ENCODE measurements at places on chromosomes 7 and 10.
A peak's percentile ranks its signal among the peaks of the same experiment; 100 is the strongest.

- no peak for DNase-seq
Measured at GRCh38 chr7:151003572-151003971, 12.8 kb downstream of the NOS3 start.

DNA sequence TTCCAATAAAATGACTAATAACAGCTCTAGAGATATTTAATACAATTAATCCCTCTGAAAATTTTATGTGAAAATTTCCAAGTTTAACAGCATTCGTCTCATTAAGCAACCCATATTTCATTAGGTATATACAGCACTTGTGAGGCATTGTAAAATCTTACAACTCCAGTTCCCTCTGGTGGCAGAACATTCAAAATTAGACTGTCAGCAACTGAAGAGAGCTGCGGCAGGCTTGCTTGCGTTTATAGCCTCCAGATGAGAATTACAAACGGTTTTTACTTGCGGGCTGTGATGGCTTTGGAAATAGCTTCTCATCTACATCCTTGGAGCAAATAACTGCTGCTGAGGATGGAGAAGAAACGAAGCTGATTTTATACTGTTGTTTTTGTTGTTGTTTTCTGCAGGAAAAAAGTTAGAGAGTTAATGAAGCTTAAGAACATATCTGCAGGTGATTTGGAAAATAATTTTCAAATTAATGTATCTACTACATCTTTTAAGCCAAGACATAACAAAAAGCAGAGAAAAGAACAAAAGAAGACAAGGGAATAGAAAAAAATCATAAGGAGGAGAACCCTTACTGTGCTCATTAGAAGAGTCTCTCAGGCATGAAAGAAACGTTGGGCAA lies 171.3 kb downstream of the MAGI2 start:
- DNase-seq: no peak

DNA sequence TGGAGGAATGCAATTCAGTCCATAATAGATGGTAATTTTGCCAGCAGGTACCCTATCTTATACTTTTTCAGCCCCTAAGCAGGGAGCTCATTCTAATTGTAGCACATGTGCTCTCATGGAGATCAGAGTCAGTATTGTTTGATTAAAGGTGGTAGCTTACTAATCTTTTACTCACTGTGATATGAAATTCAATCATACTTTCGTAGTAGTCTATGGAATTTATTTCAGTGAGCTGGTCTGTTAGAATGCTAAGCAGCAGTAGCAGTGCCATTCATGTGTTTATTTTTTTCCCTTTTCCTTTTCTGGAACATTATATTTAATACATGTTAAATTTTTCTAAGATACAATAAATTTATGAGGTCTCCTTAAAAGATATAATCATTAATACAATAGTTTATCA lies 109.0 kb downstream of the ST7 start:
- DNase-seq: no peak

DNA sequence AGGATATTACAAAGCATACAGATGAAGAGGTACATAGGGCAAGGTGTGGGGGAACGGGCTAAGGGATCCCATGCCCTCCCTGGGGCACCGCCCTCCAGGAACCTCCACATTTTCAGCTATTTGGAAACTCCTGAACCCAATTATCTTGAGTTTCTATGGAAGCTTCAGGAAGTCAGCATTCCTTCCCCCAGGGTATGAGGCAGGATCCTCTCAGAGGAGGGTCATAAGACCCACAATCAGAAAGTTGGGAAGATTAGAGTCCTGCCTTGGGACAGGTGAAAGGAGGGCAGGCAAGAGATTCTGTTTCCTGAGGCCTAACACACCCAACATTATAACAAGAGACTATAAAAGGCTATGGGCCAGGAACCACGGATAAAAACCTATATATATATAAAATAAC lies 98.0 kb downstream of the RALA start:
- DNase-seq: no peak

- no peak for DNase-seq
Measured at GRCh38 chr7:76191783-76192240, 9.9 kb upstream of the SRRM3 start.

DNA sequence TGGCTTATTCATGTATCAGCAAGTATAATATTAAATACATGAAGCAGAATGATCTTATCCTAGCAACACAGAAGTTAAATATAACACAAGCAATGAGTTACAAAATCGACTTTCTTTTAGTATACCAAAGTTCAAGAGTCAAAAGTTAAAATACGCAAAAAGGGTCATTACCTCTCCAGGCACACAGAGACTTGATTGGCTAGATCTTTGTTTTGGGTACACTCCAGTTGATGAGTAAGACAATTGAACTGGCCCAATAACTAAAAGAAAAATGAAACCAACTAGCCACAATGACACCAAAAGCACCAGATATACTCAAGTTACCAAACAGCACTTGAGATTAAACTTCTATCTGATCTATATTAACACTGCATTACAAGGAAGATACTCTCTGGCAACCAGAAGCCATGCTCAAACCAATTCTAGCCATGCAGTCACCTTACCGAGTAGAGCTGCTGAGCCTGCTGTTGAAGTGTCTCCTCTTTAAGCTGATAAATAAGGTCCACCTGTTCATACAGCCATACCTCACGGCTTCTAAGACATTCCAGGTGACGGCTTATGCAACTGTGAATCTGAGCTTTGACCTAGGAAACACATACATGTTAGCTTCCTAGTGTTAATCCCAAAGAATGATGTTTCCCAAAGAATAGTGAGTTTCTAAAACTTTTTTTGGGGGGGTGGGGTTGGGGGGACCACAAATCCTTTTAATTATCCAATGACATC lies 15.6 kb downstream of the NCOA4 start:
- DNase-seq: no peak

DNA sequence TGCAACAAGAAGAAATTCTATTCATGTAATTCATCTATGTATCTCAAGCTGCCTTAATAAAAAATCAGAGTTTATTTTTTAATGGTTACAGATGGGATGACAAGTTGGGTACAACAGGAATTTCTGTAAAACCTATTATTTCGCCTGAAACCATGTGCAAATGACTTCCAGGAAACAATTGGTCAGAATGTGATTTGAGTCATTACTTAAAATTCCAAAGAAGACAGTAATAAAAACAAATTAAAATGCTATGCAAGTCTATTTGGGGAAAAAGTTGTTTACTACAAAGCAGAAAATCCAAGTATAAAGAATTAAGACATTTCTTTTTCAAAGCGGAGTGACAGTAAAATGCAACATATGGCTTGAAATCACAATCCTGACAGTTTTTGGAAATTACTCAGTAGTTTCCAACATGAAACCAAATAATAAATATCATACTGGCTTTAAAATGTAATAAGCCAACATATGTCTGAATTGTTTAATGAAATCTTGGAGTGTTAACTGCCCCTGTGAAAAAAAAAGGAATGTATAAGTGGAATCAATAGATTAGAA lies 41.5 kb upstream of the SEMA3C start:
- DNase-seq: no peak

DNA sequence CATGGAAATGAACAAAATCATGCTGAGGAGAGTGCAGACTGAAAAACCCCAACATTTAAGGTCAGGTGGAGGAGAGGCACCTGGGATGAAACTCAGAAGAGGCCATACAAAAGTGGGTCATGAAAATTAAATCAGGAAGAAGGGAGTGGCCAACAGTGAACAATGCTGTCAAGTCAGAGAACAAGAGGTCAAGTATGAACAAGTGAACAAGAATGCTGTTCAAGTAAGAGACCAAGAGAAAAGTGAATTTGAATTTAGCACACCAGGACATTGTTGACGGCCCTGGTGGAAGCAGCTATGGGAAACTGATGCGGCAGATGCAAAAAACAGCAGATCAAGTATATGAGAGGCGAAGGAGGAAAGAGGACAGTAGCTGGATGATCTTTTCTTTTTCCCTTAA lies 7.9 kb downstream of the CEP41 start:
- no peak for DNase-seq

DNA sequence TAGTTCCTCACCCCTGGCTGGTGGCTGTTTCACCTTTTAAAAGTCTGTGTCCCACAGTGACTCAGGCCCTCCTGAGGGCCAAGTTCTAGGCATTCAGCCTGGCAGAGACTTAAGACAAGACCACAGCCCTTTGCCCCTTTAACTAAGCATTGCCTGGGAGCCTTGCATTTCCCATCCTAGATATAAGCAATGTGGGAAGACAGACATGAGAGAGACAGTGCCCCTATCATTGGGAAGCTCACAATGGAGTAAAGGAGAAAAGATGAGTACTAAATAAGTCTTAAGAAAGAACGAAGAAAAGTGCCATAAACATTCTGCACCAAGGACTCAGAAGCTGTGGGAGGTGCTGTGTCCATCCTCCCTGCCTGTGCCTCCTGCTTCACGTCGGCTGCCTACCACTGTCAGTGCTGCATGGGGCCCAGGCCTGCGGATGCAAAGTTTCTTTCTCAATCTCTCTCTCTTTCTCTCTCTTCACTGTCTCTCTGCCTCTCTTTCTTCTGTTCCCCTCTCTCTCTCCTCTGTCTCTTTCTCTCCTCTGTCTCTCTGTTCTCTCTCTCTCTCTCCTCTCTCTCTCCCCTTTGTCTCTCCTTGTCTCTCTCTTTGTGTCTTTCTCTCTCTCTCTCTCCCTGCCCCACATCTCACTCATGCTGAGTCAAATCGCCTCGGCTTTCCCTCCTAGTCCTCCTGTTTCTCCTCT lies 21.5 kb downstream of the GPRIN2 start:
- no peak for DNase-seq

GRCh38 chr10:128063736-128064107 lies 62.5 kb downstream of the MKI67 start:
- no peak for DNase-seq

DNA sequence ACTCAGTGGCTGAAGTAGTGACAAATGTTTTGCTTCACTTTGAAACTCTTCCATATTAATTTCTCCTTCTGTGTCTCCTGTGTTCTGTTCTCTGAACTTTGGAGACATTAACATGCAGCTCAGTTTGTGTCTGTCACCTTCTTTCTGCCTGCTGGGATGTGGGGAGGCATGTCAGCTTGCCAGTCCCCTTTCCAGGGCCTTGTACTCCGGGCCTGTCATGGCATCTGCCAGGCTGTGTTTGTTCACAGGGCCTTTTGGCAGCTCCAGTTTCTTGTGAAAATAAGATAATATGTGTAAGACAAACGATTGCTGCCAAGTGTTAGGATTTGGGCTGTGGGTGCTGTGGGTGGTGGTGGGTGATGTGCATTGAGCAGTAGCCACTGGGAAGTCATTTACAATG lies 76.1 kb upstream of the ELMO1 start:
- no peak for DNase-seq

- no peak for DNase-seq
Measured at GRCh38 chr7:120442838-120443237, 169.9 kb downstream of the KCND2 start.

DNA sequence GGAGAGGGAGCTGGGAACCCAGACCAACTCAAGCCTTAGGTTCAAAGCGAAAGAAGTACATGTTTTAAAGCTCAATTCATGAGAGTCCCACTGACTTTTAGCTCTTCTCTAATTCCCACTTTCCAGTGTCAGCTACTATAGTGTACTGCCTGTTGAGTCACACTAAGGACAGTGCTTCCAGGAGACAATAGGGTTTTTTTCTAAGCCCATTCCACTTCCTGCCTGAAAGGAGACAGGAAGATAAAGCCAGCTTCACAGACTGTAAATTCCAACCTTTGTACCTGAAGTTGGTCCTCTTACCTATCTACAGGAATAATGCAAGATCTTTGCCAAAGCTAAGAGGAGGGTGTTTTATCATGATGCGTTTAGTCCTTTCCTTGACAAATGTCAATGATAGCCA lies 4.4 kb downstream of the MSRB2 start:
- DNase-seq: no peak

- DNase-seq: no peak
Measured at GRCh38 chr10:77737608-77738007, 100.0 kb upstream of the KCNMA1 start.

DNA sequence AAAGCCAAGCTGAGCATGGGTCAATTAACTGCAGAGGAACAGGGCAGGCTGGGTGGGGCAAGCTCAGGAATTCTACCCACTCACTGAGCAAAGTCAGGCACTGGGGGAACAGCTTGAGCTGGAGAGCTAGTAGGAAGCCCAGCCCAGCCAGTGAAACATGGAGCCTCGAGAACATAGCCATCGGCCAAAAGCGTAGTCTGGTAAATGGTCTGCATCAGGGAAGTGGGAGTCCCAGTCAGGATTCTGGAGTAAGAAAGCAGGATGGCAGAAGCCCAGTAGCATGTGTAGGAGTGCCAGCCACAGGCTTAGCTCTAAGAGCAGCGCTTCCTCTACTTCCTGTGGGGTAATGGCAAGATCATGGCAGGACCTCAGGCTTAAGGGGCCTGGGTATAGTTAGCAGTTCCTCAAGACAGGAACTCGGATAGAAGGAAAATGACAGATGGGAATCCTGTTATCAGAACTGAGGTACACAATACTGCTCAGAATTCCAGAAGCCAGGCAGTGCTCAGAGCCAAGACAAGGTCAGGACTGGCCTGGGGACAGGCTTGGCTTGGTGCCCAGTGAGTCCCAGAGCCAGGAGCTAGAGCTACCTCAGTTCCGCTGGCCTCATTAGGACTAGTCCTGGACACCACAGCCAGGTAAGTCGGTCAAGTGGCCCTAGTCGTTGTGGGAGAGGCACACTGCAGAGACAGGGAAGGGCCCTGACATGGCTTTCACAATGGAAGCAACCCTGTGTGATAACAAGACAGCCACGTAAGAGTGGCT lies 65.4 kb upstream of the MXI1 start:
- DNase-seq: no peak

- no peak for DNase-seq
Measured at GRCh38 chr10:110224992-110225391, 17.6 kb downstream of the MXI1 start.

- no peak for DNase-seq
Measured at GRCh38 chr7:8282871-8283270, 20.9 kb upstream of the ICA1 start.

- no peak for DNase-seq
Measured at GRCh38 chr10:988667-989545, 672 bp downstream of the GTPBP4 start.

DNA sequence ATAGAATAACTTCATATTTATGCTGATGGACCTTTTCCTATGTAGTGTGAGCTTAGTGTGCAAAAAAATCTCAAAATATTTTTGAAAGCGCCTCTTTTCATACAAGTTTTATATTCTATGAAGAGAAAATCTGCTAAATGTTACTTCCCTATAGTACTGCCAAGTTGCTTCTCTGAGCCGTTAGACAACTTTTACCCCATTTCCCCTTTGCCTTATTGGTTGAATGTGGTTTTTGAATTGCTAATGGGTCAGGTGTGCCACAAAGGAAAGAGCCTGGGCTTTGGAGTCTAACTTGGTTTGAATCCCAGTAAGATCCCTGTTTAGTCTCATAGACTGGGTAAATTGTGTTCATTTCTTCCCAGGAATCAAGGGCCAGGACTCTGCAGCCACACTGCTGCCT lies 261.5 kb downstream of the SNX10 start:
- no peak for DNase-seq

- peak; percentile 63 for DNase-seq
Measured at GRCh38 chr10:132363921-132364593, 32.1 kb downstream of the LRRC27 start.

- peak; percentile 74 for DNase-seq
Measured at GRCh38 chr7:129612112-129613015, 844 bp downstream of the NRF1 start.

- DNase-seq: no peak
Measured at GRCh38 chr10:108434559-108435252, 1270.2 kb upstream of the SORCS1 start.
